ENCODE measurements at places on chromosomes 3 and 15. TPM values are rescaled to one million over a fixed set of nuclear protein-coding genes. Genes with fewer than 3 reads are reported as not detected.

GRCh38 chr3:168493412-168494205, 397.9 kb upstream of the GOLIM4 start:
- no peak for DNase-seq

DNA sequence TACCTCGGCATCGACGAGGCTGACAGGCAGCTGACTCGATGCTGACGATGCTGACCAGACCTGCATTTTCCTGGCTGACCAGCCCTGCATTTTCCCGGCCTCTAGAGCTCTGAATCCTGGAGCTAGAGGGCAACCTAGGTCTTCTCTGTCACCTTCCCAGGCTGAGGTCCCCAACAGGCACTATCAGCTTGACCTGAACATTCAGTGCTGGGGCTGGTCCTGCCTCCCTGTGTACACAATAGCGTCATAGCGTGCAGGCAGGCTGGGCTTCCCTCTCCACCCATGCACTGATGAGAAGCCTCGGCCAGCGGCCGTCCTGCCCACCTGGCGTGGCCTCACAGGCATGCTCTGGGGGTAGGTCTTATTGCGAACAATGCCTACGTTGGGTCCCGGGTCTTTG, 62.3 kb upstream of the SNRPA1 start:
- DNase-seq = no peak

GRCh38 chr3:42067326-42067725, 23.8 kb upstream of the TRAK1 start:
- DNase-seq = peak; percentile 83

SPINT1 gene
- 73.6 TPM for polyA plus RNA-seq

ARPIN gene
- 31.6 TPM for polyA plus RNA-seq

DNA sequence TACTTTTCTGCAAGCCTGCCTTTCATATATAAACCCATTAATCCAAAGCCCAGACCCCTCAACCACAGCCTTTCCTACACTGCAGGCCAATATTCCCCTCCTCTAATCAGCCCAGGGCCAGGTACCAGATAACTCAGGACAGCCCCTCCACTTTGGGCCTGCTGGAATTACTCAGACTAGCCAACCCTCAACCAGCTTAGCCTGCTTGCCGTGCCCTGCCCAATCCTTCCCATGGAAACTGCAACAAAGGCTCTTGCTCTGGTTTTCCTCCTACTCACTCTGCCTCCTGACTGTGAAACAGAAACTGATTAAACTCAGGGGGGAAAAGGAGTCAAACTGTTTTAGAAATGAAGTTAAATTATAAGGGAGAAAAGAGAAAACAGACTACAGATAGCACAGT, 248.1 kb downstream of the KLF13 start:
- no peak for DNase-seq

AADAC gene
- polyA plus RNA-seq = 0.19 TPM

DNA sequence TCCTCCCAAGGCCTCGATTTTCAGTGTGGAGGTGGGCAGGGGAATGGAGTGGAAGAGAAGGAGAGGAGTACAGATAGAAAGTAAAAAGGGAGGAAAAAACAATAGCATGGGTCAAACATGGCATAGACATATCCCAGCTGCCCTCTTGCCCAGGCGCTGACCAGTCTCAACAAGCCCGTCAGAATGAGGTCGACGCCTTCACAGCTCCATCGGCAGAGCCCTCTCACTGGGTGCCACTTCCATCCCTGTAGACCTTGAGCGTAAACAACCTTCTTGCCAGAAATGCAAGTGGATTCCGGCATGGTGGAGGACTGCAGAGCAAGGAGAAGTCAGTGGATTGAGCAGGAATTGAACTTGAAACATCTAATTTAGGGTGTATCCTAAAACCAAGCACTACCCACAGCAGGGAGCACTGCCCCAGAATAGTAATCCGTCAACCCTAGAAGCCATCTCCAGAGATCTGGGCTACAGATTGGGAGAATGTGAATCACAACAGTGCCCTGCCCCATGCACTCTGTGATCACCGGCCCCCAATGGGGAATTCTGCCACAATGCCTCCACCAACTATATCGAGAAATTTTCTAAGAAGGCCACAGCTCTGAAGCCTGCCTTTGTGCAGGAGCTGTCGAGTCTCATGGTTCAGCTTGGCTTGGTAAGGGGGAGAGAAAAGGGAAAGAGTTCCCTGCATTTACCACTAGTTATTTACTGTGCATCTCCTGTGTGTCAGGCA, 190.1 kb downstream of the UACA start:
- DNase-seq = no peak

GRCh38 chr15:60584355-60584998, 105.5 kb upstream of the ICE2 start:
- DNase-seq = no peak

RPSA gene
- polyA plus RNA-seq = 1,653 TPM

UBA7 gene
- polyA plus RNA-seq = 43.1 TPM

DNA sequence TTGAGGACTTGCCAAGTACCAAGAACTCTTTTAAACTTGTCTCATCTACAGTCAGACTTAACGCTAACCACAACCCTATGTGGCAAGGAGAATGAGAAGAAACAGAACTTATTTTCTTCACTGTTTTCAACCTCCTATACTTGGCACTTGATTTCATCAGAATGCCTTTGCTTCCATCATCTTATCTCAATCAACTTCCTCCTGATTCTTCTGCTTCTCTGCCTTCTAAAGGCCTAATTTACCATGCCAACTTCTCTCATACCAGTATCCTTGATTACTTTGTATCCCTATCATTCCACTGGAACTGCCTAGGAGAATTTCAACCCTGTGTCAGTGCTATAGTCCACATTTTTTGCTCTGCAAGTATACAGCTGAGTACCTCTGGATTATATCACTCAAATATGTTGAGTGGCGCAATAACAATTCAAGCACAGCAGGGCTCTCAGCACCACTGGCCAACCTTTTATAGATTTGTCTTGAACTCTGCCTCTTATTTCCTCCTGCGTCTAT, 413.6 kb downstream of the ROBO1 start:
- no peak for DNase-seq

DNA sequence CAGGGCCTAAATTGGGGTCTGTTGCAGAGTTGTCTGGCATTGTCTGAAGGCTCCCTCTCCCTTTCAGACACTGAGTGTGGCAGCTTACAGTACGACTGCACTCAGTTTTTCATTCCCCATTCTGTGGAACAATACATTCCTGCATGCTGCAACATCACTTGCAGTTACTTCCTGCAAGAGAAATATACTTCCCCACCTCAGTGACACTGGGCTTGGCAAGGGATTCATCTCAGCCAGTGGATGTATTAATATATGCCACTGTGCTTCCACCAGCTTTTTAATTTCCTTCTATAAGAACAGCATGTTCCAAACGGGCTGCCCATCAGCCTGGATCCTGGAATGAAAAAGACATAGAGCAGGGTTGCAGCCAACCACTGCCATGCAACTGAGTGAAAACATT, 23.1 kb downstream of the B3GALNT1 start:
- no peak for DNase-seq

TM2D3 gene
- 57.6 TPM for polyA plus RNA-seq

SPATA12 gene
- 0.17 TPM for polyA plus RNA-seq

DNA sequence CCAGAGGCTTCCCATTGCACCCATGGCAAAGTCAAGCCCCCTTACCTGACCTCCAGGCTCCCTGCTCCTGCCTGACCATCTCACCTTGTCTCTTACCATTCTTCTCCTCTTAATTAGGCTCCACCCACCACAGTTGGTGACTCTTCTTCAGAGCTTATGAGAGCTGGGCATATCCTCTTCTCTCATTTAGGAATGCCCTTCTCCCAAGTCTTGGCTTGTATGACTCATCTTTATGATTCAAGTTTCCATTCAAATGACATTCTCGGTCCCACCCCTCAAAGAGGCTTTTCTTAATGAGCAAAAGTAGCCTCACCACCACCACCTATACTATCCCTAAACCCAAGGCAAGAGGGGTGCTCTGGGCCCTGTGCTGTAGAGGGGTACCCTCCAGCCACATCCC, 55.3 kb upstream of the NUDT16 start:
- no peak for DNase-seq

GRCh38 chr3:49512781-49513355, 41.4 kb upstream of the BSN start:
- no peak for DNase-seq

DNA sequence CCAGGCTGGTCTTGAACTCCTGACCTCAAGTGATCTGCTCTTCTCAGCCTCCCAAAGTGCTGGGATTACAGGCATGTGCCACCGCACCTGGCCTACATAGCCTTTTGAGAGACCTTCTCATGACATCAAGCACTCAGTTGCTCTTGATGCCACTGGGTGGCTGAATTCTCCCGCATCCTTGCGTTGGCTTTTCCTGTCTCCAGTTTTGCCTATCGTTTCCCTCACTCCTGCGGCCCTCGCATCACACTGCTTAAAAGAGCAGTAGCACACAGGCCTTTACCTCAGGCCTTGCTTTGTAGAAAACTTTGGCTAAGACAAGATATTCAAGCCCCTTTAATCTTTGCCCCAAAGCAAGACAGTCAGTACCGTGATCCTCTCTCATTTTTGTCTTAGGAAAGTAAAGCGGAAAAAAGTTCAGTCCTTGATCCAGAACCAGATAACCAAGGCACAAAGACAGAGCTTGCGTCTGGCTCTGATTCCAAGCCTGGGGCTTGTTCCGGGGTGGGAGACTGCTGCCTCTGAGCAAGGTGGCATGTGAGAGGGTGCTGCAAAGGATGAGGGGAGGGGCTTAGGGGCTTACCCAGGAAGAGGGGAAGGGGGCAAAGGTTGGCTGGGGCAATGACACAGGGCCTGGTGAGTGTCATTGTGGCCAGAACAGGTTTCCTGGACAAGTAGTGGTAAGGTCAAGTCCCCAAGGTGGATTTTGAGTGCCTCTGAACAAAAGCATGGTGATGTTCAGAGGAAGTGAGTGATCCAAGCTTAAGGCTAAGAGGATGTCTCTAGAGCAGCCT, 175.0 kb upstream of the TLE3 start:
- DNase-seq = no peak
